ENCODE measurements at places on chromosomes 13 and 19.
A peak's percentile ranks its signal among the peaks of the same experiment; 100 is the strongest.

DNA sequence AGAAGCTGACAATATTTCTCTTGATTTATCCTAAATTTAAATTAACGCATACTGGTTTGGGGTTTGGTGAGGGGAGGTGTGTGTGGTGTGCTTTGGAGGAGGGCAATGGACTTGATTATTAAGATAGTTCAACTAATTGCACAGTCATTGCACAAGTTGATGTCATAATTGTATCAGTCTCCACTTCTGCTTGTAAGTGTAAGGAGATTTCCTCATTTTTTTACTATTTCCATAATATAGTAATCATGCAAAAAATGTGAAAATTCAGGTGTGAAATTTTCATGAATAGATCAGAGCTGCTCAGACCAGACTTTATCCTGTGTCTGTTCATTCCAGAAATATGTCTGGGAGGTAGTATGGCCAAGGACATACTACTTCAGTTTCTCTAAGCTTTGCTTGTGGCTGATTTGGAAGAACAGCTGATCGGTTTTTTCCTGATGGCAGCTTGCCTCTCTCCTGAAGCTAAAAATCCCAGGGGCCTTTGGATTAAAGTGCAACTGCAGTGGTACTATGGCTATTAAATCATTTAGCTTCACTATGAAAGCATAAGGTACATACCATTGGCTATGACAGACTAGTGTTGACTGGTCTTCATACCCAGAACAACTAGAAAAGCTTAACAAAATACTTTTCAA lies 201.8 kb upstream of the MIR17HG start:
- no peak for DNase-seq

- peak; percentile 19 for DNase-seq
Measured at GRCh38 chr19:956766-957440, 27.2 kb upstream of the WDR18 start.

DNA sequence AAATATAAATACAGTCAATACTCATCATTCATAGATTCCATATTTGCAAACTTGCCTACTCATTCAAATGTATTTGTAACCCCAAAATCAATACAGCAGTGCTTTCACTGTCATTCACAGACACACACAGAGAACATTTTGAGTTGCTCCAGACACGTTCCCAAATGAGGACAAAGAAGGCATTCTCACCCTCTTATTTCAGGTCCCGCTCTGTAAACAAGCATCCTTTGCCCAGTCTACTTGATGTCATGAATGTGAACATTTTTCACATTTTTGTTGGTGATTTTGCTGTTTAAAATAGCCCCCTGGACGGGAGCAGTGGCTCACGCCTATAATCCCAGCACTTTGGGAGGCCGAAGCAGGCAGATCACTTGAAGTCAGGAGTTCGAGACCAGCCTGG lies 15.5 kb downstream of the C19orf47 start:
- no peak for DNase-seq

DNA sequence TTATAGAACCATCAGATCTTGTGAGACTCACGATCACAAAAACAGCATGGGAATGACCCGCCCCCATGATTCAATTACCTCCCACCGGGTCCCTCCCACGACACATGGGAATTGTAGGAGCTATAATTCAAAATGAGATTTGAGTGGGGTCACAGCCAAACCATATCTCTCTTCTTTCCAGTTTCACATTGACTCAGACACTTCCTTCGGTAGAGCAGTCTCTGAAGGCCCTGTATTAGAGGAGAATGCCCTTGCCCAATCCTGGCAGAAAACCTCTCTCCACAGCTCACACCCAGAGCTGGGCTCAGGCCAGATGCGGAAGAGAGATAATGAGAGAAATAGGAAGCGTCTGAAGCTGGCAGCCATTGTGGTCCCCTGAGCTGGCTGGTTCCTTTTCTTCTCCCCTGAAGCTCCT lies 72.4 kb upstream of the CLDN10 start:
- no peak for DNase-seq

- DNase-seq, result no peak
Measured at GRCh38 chr13:40667622-40667978, 1.2 kb upstream of the FOXO1 start.

DNA sequence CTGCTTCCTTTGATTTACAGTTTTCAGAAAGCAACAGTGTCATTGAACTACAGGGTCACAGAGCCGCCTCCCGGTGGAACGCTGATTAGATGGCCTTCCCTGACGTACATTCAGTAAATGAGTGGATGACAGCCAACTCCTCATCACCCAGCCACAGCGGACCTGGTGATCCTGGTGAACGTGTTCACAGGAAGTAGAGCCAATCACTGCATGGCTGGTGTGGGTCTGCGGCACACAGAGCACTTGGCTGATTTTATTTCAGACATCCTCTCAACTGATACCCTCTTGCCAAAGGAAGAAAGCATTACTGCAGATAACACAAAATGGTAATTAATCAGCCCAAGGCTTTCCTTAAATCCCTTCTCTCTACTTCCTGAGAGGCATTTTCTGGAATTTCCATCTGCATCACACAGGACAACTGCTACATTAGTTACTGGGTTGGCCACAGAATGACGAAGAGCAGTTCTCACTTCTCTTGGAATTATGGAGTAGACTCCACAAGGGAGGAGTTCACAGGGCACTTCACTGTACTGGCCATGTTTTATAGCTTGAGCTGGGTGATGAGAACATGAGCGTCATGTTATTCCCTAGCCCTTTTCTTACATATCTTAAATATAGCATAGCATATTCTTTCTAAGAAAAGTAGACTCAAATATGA lies 84.0 kb upstream of the SLC7A1 start:
- no peak for DNase-seq

DNA sequence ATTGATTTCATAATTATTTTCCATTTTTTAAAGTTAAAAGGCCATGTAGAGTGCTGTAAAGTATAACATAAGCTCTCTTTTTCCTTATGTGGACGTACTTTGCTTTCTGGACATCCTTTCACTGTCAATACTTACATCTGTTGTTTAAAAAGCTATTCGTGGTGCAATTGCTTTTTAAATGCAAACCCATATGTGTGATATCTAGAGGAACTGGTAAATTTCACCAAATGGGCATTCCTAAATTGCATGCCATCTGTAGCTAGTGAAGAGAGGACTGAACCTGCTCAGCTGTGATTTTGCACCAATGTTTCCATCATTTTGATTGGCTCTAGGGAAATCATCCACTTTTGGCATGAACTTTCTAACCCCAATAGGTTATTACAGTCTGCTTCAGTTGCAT lies 129.4 kb downstream of the PCDH17 start:
- DNase-seq, result no peak

- no peak for DNase-seq
Measured at GRCh38 chr13:52737451-52737850, 2.2 kb downstream of the CNMD start.

All from fibroblast of skin of left biceps (primary cell).